ENCODE measurements at places on chromosomes 11 and 22.

DNA sequence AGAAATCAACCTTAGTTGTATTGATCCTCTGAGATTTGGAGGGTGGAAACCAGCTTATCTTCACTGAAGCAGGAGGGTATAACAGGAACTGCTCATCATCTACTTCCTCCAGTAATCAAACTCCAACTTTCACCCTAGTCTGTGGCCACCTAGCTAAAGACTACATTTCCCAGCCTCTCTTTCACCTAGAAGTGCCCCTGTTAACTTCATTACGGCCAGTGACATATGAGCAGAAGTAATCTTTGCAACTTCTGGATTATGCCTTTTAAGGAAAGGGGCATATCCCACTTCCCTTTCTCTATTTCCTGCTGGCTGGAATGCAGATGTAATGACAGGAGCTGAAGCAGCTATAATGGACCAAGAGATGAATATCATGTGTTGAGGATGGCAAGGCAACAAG, 7.6 kb upstream of the VPS37C start:
- DNase-seq: no peak

GRCh38 chr11:110529043-110529442, 99.3 kb downstream of the FDX1 start:
- no peak for DNase-seq

DNA sequence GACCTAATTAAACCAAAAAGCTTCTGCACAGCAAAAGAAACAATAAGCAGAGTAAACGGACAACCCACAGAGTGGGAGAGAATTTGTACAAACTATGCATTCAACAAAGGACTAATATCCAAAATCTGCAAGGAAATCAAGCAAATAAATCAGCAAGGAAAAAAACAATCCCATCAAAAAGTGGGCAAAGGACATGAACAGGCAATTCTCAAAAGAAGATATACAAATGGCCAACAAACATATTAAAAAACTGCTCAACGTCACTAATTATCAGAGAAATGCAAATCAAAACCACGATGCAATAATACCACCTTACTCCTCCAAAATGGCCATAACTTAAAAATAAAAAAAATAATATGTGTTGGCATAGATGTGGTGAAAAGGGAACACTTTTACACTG, 5.2 kb downstream of the PLAAT5 start:
- no peak for DNase-seq

DNA sequence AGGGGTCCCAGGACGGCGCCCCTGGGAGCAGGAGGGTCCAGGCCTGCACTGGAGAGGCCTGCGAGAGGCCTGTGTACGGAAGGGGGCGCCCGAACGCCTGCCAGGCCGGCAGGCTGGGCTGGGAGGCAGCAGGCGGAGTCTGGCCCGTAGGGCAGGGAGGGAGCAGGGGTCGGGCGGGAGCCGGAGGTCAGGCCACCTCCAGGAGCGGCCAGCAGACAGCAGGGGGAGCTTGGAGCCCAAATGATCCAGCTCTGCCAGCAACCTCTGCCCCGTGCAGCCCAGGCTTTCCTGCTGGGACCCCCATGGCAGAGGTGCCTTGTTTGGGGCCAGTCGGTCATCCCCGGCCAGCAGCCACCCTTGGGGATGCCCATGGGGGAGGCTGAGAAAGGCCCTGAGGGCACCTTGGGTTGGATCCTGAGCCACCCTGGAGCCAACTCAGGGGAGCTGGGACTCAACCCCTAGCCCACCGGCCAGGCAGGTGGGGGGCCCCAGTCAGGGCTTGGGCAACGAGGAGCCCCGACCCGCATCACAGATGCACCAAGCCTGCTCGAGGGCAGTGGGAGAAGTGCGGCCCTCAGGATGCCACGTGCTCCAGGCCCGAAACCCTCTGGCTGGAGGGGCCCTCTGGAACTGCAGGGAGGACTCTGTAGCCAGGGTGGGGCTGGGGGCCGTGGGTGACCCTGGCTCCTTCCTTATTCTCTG, 9.6 kb upstream of the SYT8 start:
- DNase-seq: no peak

DNA sequence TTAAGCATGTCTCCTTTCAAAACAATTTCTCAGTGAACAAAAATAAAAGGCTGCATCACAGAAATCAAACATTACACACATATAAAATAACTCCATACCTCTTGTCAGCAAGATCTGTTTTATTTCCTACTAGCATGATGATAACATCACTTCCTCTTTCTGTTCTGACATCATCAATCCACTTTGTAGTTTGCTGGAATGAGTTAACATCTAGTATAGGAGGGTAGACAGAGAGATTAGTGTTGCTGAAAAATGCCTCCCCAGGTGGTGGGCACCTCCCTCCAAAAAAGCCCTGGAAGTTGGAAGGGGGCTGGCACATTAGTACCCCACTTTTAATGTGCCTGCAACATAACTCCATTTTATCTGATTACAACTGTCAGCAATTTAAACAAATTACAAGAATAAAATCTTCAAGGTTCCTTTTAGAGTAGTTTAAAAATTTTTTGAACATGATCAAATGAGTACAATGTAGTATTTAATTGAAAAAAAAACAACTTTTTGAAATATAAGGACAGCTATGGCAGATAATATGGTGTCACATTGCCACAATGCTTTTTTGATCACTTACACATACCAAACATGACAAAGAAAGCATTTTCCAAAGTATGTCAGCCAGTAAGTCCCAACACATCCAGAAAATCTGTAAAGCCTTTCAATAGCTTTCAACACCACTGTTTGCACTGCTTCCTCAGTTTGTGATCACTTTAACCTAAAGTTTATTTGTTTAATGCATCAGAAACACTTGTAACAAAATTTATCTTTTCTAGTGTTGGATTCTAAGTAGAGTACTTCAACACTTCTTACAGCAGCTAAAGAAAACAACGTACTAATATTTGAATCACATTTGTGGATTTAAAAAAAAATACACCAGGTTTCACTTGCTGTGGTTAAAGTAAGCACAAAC, 44.5 kb downstream of the RAB6A start:
- no peak for DNase-seq

DNA sequence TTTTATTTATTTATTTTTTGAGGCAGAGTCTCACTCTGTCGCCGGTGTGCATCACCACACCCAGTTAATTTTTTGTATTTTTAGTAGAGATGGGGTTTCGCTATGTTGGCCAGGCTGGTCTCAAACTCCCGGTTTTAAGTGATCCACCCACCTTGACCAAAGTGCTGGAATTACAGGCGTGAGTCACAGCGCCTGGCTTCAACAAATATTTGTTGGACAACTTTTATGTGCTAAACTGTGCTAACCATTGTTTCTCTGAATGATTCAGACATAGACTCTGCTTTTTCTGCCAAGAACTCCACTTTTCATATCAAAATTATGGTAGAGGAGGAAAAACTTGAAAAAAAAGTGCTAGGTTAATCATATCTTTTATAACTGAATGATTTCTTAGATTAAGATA, 36.3 kb downstream of the MMP7 start:
- no peak for DNase-seq

DNA sequence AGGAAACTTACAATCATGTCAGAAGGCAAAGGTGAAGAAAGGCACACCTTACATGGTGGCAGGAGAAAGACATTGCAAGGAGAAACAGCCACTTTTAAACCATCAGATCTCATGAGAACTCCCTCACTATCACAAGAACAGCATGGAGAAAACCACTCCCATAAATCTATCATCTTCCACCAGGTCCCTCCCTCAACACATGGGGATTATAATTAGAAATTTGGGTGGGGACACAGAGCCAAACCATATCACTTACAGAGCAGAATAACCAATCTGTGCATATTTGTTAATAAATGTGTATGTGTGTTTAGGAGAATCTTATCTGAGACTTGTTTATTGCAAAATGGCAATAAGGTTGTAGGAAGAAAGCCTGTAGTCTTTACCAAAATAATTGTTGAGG, 205.2 kb upstream of the ANO3 start:
- DNase-seq: no peak

DNA sequence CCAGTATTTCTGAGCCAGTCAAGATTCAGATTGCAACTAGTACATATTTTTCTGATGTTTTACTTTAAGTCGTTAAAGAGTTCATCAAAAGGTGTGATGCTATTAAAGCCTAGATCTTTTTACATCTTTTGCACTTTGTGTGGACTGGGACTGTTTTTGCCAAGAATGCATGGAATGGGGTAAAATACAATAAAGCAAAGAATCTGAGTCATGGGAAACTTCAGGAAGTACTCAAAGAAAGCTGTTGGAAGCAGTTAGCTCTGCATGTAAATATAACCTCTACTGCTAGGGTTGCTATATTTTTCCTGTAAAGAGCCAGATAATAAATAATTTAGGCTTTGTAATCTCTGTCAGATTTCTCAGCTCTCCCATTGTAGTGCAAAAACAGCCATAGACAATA, 20.9 kb downstream of the ATXN10 start:
- DNase-seq: no peak

DNA sequence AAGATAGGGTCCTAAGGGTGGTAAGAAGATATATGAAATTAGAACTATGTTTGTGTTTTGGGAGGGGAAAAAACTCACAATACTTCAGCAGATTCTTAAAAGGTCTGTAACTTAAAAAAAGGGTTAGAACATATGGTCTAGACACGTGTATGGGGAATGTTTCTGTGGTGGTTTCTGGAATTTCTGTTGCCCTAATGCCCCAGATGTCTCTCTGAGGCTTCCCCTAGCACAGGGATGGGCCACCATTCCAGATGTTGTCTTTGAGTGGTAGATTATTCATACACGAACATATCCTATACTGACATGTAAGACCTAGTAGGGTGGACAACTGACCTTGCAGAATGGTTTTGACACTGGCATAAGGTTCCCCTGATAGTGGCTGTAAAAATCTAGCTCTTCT, 26.2 kb downstream of the EHF start:
- no peak for DNase-seq

DNA sequence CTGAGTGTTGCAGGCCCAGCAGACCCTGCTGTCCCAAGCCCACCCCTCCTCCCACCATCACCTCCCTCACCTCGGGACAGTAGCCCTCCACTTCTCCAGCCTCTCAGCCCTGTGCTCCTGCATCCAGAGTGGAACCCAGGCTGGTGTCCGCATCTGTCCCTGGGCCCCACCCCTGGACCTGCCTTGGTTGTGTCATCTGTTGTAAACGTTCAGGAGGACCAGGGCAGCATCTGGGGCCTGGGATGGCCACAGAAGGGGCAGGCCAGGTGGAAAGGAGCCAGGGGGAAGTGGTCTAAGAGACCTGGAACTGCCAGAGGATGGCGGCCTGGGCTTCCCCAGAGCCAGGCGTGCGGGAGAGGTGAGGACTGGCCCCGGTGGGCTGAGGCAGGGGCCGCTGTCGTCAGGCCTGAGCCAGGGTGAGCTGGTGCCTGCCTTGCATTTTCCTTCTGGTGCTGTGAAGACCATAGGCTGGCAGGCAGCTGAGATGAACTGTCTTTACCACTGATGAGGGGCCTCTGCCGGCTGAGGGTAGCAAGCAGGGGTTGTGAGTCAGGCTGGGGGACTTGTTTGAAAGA, 26.1 kb upstream of the MGAT3 start:
- no peak for DNase-seq

DNA sequence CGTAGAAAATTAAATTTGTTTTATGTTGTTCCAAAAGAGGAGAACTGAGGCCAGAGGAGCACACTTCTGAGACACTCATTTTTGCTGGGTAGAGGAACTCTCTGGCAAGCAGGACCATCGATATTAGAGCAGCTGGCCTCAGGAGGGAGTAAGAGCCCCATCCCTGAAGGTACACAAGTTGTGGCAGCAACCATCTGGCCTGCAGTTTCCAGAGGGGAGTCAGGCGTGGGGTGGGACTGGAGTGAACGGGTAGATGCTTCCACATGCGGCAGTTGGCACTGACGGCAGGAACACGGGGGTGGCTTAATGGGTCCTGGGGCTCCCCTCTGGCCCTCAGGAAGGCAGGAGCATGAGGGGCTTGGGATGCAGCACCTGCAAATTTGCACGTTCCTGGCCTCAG, 13.2 kb upstream of the SSTR3 start:
- no peak for DNase-seq

DNA sequence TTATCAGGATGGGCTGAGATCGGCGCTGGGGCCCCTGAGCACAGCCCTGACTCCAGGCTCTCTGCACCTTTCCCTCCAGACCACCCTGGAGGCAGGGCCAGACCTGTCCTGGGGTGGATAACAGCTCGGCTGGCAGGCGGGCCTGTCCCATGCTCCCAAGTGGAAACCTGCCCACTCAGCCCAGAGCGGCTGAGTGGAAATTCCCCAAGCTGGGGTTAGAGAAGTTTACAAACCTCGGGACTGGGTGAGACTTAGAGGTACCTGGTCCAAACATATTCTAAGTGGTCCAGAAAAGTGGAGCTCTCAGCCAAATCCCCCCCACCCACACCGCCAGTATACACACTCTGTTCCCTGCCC, 4.8 kb upstream of the FXYD2 start:
- no peak for DNase-seq

DNA sequence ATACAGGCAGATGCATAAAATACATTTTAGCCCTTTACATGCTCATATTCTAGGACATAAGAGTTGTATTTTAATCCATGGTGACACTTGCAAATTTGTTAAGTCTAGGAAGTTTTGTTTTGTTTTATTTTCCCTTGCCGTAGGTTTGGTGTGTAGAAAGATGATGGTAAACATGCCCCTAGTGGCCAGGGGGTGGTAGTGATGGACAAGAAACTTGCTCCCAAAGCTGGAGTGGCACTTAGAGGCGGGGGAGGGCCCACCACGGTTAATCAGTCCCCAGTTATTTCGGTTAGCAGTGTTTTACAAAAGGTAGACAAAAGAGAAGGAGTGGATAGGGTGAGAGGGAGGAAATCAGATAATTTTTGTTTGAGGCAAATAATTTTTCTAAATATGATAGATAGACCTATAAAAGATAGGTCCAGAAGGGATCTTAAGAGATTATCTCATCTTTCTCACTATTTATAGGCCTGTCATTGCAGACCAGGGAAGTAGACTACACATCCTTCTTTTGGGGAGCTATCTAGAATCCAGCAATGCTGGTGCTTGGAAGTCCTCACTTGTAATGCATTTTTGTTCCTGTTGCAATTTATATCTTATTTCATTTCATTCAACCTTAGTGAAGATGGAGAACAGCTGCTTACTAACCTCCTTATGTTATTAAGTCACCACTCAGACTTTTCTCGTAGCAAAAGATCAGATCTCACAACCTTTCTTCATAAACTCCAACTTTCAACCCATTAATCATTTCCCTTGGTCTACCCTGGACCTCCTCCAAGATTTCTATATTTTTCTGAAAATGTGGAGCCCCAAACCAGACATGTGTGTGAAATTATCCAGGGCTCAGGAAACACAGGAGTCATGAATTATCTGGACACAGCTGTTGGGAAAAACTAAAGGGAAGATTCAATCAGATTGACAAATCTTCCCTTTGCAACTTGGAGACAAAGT, 5.9 kb upstream of the BDNF start:
- DNase-seq: no peak

- no peak for DNase-seq
Measured at GRCh38 chr11:104259121-104259610, 95.2 kb upstream of the PDGFD start.

- DNase-seq: no peak
Measured at GRCh38 chr11:71248656-71249055, 3.7 kb downstream of the SHANK2 start.

DNA sequence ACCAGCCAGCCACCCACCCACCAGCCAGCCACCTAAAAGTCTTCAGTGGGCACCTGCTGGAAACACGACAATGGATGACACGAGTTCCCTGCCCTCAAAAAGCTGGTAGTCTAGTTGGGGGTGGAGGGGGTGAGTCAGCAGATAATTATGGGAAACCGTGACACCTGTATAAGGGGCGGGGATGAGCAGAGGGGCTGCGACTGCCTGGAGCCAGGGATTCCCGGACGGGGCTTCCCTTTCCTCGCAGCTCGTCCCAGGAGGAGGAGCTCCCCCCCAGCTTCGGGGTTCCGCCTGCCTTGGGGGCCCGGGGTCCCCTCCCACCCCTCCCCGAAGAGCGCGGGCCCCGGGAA, 2.3 kb upstream of the RTN4RL2 start:
- no peak for DNase-seq

All from activated T-helper 9 cell treated with anti-CD3 and anti-CD28 coated beads, Interleukin-2, amount 50 U/mL, for 16 hours (primary cell).